ENCODE measurements at places on chromosomes 7 and 10.

DNA sequence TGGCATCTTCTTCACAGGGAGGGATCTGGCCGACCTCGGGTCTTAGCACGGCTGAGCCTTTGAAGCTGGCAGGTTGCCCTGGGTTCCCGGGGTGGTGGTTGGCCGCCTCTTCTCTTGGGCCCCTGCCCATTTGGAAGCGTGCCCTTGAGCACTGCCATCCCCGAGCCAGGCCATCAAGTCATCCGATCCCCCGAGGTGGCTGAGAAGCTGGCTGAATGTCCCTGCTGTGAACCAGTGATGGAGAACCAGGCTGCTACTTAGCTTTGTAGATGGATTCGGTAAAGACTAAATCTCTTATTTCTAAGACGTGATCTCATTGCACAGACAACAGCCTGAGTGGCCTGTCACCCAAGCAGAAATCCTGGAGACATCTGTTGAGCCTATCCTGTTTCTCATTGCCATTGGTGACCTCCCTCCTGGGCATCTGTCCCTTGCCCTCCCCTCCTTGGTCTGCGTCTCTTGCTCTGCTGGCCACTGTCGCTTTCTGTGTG, 74.3 kb downstream of the GRK5 start:
- no peak for DNase-seq

DNA sequence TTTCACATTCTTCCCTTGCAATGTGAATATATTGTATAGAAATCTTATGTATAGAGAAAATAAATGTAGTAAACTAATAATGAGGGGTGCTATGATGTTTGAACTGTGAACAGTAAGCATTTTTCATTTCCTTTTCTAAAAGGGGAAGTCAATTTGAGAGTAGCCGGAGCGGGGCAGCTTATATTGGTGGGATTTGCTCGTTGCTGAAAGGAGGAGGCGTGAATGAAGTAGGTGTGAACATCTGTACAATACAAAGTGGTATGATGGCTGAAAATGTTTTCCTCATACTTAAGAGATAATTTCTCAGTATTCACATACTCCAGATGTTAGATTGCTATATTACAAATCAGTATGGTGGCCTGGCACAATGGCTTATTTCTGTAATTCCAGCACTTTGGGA, 87.1 kb downstream of the SRI start:
- DNase-seq, result no peak

DNA sequence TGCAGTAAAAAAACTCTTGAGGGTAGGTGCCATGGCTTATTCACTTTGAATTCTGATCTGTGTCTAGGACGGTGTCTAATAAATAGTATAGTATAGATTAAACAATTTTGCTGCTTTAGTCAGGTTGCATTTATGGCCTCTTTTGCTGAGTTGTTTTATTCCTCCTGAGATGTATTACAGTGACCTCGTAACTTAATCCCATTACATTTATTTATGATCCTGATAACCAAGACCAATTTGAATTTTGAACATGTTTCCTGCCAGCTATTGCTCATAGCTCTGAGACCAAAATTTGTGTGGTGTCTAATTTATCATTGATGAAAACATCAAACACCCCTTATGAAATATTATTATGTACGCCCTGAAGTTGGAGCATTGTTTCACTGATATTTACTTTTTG, 381.9 kb upstream of the SEMA3C start:
- DNase-seq, result no peak

GRCh38 chr10:73044378-73045285, 52.0 kb downstream of the P4HA1 start:
- no peak for DNase-seq

- DNase-seq, result no peak
Measured at GRCh38 chr7:142303650-142304049, 45.8 kb upstream of the PRSS58 start.

- no peak for DNase-seq
Measured at GRCh38 chr10:110404825-110405224, 92.9 kb upstream of the DUSP5 start.

GRCh38 chr7:1665549-1666316, 4.3 kb upstream of the ELFN1 start:
- DNase-seq, result no peak

Data from activated naive CD8-positive, alpha-beta T cell treated with anti-CD3 and anti-CD28 coated beads, Interleukin-2, amount 50 U/mL, for 16 hours (primary cell).